Activated naive CD8-positive, alpha-beta T cell treated with anti-CD3 and anti-CD28 coated beads, Interleukin-2, amount 10 ng/mL, durations not matched to agents 7 days and 5 days (primary cell): ENCODE measurements at places on chromosomes 6 and 20. TPM values are rescaled to one million over a fixed set of nuclear protein-coding genes. Genes with fewer than 3 reads are reported as not detected.

- H3K4me1 ChIP-seq = no peaks in the 10 kb centered on the region
- no peak overlapping the region for H3K27ac ChIP-seq
- no peaks in the 10 kb centered on the region for H3K36me3 ChIP-seq
- no peaks in the 10 kb centered on the region for H3K27me3 ChIP-seq
- no peak for DNase-seq
Measured at GRCh38 chr6:8570256-8570920, 135.0 kb upstream of the SLC35B3 start.

AKAP12 gene
- total RNA-seq = 0.11 TPM

GRCh38 chr6:140178520-140178919, 804.1 kb upstream of the CITED2 start:
- H3K27me3 ChIP-seq = no peaks in the 10 kb centered on the region
- no peaks in the 10 kb centered on the region for H3K4me1 ChIP-seq
- no peaks in the 10 kb centered on the region for H3K36me3 ChIP-seq
- no peak overlapping the region for H3K27ac ChIP-seq
- H3K4me3 ChIP-seq = no peak overlapping the region
- DNase-seq = no peak

MEI4 gene
- total RNA-seq = not detected

CST7 gene
- total RNA-seq = 92.0 TPM
